ENCODE measurements at places on chromosomes 2 and 18.

GRCh38 chr18:75551071-75551470, 123.6 kb upstream of the SMIM21 start:
- no peak for DNase-seq

- no peak for DNase-seq
These were observed 137.6 kb upstream of the ALPP start for GRCh38 chr2:232240906-232241305.

DNA sequence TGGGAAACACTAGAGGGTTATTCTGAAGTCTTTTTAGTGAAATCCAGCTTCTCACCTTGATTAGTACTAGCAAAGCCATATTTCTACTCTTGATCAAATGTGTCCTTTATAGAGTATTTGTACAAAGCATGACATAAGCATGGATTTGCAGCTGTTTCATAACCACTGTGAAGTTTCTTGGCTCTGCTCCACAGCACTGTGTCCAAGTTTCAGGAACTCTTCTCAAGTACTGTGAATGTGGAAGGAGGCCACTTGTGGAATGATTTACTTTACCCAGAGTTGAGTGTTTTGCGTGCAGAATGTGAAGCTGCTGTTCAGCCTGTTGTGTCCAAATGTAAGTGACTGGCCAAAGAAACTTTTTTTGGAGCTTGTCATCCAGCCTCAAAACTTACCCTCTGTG, 16.2 kb upstream of the MAPRE2 start:
- no peak for DNase-seq

DNA sequence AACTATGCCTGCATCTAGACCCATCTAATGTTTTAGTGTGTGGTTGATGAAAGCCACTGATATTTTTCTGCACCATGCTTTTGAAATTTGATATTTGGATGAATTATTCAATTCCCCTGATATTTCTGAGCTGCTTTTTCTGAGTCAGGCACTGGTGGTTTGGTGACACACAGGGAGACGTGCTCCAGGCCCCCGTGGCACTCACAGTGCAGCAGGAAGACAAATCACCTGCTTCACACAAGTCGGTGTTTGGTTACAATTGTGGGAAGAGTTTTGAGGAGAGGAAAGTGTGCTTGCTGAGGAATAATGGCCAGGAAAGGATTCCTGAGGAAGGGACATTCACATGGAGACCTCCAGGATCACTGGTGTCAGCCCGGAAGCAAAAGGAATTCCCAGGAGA, 179.7 kb downstream of the ACKR3 start:
- no peak for DNase-seq

- no peak for DNase-seq
These were observed 134.0 kb downstream of the PTGR3 start for GRCh38 chr18:75075016-75075305.

DNA sequence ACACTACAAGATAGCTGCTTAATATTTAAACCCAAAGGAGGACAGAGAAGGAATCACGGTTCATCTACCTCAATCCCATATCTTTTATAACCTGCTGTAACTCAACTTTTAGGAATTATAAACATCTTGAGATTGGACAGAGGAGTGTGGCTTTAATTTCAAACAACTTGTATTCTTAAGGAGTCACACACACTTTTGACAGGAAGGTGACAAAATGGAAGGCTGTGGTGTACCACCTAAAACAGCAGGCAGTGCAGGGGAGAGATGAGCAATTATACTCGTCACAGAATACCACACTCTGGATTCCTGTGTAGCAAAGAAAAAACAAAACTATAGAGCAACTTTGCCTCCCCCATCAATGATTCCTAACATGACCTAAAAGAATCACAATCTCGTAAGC, 194.8 kb downstream of the ZEB2 start:
- no peak for DNase-seq

GRCh38 chr18:45298986-45299385, 316.3 kb upstream of the SLC14A2 start:
- no peak for DNase-seq

GRCh38 chr2:111716905-111717775, 166.9 kb downstream of the ANAPC1 start:
- DNase-seq, result no peak

DNA sequence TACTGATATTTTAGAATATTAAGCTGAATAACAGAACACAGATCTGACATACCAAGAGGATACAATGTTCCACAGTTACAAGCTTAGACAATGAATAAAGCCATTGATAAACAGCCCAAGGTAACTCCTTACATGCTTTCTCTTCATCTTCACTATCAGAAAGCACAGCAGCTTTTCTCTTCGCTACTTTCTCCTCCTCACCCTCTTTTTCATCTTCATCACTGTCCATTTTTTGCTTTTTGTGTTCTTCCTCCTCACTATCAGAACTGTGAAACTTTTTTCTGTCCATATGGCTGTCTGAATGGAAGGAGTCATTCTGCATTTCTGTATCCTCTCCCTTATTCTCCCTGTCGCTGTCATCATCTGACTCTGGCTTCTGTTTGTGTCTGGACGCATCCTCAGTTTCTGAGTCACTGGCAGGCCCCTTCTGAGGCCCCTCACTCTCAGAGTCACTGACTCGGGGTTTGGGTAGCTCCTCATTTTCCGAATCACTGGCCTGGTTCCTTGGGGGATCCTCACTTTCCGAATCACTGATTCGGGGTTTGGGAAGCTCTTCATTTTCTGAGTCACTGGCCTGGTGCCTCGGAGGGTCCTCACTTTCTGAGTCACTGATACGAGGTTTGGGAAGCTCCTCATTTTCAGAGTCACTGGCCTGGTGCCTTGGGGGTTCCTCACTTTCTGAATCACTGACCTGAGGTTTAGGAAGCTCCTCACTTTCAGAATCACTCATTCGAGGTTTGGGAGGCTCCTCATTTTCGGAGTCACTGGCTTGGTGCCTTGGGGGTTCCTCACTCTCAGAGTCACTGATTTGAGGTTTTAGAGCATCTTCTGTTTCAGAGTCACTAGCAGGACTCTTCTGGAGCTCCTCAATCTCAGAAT, 21.5 kb downstream of the IWS1 start:
- no peak for DNase-seq

GRCh38 chr2:190786404-190787166, 94.0 kb upstream of the GLS start:
- DNase-seq, result no peak

DNA sequence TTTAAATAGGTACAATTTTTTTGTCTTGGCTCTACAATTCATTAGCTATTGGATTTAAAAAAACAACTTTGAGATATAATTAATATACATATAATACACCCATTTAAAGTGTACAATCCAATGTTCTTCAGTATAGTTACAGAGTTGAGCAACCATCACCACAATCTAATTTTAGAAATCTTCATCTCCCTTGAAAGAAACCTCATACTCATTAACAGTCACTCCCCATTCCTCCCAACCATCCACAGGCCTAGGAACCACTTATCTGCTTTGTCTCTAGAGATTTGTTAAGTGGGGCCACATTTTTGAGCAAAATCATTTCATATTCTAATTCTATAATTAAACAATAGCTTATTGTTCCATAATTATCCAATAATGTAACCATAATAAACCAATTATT, 32.6 kb downstream of the MRPL33 start:
- DNase-seq, result no peak

GRCh38 chr2:238127165-238128060, 11.1 kb upstream of the KLHL30 start:
- DNase-seq, result no peak

- DNase-seq, result no peak
These were observed 13.2 kb downstream of the VWA3B start for GRCh38 chr2:98099939-98100743.

DNA sequence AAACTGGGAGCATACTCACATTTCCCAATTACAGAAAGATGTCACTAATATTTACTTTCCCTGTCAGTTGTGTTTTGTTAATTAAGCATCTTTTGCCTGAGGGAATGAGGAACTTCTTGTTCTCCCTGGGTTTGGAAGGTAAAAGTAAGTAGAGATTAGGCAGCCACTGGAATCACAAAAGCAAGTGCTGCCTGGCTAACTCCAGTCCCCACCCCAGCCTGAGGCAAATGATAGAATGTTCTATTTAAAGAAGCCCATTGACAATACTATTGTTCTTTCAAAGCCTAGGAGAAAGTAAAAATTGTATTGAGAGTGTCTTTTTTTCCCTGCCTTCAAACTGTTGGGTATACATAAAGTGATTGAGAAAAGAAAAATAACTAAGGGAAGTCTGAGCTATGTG, 93.8 kb downstream of the MBD2 start:
- no peak for DNase-seq

DNA sequence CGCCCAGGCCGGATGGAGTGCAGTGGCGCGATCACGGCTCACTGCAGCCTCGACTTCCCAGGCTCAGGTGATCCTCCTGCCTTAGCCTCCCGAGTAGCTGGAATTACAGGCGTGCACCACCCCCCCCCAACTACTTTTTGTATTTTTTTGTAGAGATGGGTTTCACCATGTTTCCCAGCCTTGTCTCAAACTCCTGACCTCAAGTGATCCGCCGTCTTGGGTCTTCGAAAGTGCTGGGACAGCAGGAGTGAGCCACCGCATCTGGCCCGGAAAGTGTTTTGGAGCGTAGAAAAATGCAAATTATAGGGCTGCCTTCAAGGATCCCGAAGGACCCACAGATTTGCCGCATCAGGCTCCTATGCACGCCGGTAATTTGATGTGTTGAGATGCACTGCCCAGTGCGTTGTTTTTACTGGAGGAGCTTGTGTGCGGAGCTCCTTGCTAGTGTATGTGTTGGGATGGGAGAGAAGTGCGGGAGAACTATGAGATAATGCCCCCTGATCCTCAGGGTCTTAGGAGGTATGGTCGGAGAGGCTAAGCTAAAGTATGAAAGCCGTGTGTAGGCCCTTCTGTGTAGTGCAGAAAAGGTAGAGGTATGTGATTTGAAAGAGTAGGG, 1.2 kb upstream of the CLASP1 start:
- DNase-seq, result no peak

DNA sequence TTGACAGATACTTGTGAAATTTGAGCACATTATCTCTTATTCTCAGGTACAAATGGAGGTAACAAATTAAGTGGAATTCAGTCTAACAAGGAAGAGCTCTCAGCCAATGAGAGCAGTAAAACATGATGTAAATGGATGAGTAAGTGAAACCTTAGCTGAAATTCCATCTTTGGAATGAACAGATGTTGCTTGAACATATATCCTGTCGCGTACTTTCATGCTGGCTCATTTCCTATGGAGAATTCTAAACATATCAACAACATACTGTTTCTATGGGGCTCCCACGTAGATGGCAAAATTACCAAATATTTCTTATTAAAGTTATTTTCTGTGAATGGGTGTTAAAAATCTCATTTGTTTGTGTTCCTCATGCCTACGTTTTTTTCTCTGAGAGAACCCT, 256.3 kb upstream of the LINC00305 start:
- no peak for DNase-seq

- no peak for DNase-seq
These were observed 894 bp downstream of the SMAD7 start for GRCh38 chr18:48949606-48950535.
